ENCODE measurements at places on chromosomes 13 and 19. TPM values are rescaled to one million over a fixed set of nuclear protein-coding genes. Genes with fewer than 3 reads are reported as not detected.

The LRRC63 gene
- not detected for total RNA-seq

DNA sequence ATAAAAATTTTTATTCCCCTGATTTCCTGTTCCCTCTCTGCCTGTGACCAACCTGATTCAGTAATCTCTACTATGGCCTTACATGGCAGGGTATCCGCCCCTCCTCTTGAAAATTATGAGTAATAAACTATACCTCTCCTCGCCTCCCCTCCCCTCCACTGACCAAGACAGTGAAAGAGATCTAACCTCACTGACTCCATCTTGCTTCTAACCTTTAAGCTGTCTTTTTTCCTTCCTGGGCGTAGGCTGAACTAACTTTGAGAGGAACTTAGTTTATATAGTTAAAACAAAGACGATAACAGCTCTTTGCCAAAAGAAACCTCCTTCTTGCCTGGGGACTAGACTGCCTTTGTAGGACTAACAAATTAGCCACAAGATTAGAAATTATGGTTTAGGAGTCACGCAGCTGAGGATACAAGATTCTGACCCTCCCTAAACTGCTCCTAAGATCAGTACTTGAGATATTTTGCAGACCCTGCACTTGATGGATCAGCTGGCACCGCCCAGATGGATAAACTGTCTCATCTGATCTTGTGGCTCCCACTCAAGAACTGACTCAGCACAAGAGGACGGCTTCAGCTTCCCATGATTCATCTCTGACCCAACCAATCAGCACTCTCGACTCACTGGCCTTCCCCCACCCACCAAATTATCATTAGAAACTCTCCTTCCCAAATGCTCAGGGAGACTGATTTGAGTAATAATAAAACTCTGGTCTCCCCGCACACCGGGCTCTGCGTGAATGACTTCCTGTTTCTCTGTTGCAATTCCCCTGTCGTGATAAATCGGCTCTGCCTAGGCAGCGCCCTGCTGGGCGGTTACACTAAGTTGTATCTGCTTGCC, 187.1 kb downstream of the TDRD3 start:
- H3K27ac ChIP-seq = no peak overlapping the region
- H3K4me3 ChIP-seq = no peak overlapping the region
- H3K4me1 ChIP-seq = no peaks in the 10 kb centered on the region
- H3K36me3 ChIP-seq = no peaks in the 10 kb centered on the region
- DNase-seq = no peak

The S1PR2 gene
- total RNA-seq = 14.7 TPM

The NLRP12 gene
- total RNA-seq = 0.19 TPM

The GNG7 gene
- total RNA-seq = 18.0 TPM

GRCh38 chr13:96810104-96810503, 184.2 kb downstream of the OXGR1 start:
- DNase-seq = no peak
- no peaks in the 10 kb centered on the region for H3K4me1 ChIP-seq
- no peak overlapping the region for H3K27ac ChIP-seq
- no peak overlapping the region for H3K4me3 ChIP-seq
- no peaks in the 10 kb centered on the region for H3K36me3 ChIP-seq

GRCh38 chr19:38294090-38294489, 10.0 kb upstream of the C19orf33 start:
- H3K27me3 ChIP-seq = no peaks in the 10 kb centered on the region
- H3K27ac ChIP-seq = no peak overlapping the region
- DNase-seq = no peak

- H3K27ac ChIP-seq = no peak overlapping the region
- H3K36me3 ChIP-seq = no peaks in the 10 kb centered on the region
- H3K4me1 ChIP-seq = no peaks in the 10 kb centered on the region
Measured at GRCh38 chr13:84985860-84986259, 813.4 kb downstream of the SLITRK6 start.

DNA sequence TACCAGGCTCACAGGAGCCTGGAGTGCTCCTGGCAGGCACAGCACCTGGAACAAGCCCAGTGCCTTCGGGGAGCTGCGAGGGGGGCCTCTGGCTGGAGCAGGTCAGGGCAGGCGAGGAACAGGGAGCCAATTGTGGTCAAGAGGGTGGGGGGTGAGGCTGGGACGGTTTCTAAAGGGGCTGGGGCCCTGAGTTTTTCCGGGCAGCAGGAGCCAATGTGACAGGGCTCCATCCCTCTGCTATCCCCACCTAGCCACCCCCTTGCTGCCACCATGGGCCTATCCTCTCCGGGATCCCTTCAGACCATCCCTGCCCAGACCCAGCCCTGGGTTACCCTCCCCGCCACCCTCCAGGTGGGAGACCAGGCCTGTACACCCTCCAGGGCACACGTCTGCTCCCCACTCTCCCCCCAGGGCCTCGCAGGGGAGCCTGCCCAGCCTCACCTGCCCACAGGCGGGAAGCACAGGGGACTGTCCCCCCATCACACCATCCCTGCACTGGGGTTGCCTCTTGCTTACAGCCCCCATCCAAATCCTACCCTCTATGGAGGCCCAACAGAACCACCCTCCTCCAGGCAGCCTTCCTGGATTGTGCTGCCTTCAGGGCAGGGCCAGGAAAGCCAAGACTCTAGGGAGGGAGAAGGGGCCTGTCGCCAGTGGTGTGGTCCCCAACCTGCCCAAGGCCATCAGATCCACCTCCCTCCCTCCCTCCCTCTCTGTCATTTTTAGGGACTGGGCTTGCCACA, 121.0 kb downstream of the URI1 start:
- H3K27me3 ChIP-seq = no peaks in the 10 kb centered on the region
- peak; percentile 18 for DNase-seq
- no peaks in the 10 kb centered on the region for H3K4me1 ChIP-seq
- no peak overlapping the region for H3K4me3 ChIP-seq

The RUBCNL gene
- 0.59 TPM for total RNA-seq

The CCDC70 gene
- total RNA-seq = not detected

The KRTDAP gene
- total RNA-seq = not detected

- H3K4me1 ChIP-seq = no peaks in the 10 kb centered on the region
- H3K36me3 ChIP-seq = no peaks in the 10 kb centered on the region
- H3K27ac ChIP-seq = no peak overlapping the region
- peak; percentile 81 for DNase-seq
Measured at GRCh38 chr19:51735759-51736449, 12.1 kb upstream of the HAS1 start.

DNA sequence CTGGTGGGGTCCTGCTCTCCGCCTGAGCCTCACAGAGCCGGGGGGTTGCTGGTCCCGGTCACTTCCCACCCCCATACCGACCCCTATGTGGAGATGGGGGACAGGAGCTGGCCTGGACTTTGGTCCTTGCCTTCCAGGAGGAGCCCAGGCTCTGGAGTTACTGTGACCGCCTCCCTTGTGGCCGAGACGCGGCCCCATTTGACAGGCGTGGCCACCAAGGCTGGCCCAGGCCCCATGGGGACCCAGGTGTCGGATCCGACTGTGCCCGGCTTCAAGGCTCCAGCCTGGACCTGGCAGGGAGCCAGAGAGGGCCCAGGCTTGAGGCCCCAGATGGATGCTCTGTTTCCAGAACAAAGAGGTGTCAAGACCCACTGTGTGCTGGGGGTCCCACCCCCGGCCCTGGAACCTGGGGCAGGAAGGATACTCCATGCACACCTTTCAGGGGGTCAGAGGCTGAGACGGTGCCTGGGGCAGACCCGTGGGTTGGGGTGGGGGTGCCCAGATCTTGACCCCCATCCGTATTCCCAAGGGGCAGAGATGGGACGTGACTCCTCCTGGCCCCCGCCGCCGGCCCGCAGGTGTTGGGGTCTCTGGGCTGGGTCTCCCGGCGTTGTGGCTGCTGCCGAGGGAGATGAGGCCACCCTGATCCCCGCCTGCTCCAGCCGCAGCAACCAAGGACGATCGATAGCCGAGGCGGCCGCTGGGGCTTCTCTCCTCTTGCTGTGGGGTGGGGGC, 47.8 kb upstream of the TCF3 start:
- H3K4me1 ChIP-seq = no peaks in the 10 kb centered on the region
- no peak overlapping the region for H3K4me3 ChIP-seq

The SOX1 gene
- not detected for total RNA-seq

GRCh38 chr13:39311619-39312018, 273.4 kb downstream of the NHLRC3 start:
- no peak for DNase-seq
- H3K4me3 ChIP-seq = no peak overlapping the region
- H3K27ac ChIP-seq = no peak overlapping the region
- no peaks in the 10 kb centered on the region for H3K36me3 ChIP-seq
- H3K4me1 ChIP-seq = no peaks in the 10 kb centered on the region

- peaks cover 5% of the 10 kb centered on the region for H3K36me3 ChIP-seq
- H3K4me1 ChIP-seq = no peaks in the 10 kb centered on the region
- H3K4me3 ChIP-seq = no peak overlapping the region
- H3K27me3 ChIP-seq = no peaks in the 10 kb centered on the region
Measured at GRCh38 chr19:45385392-45386221, 15.2 kb upstream of the ERCC2 start.

The ZNF223 gene
- 5.4 TPM for total RNA-seq

DNA sequence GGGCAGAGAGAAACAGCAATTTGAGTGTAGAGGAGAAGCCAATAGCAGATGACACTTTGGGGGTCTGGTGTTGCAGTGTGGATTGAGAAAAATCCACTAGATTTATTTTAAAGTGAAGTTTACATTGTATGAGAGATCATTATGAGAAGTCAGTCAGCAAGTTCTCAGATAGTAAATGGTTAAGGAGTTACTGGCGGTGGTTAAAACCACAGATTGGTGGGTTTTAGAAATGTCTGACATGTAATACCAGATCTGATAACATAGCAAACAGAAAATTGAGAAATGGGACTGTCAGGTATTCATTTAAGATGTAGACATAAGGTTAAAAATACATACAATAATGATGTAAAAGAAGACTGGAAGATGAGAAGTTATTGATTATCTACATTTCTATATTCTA, 7.2 kb downstream of the ABHD13 start:
- no peaks in the 10 kb centered on the region for H3K36me3 ChIP-seq
- no peaks in the 10 kb centered on the region for H3K27me3 ChIP-seq
- DNase-seq = no peak

DNA sequence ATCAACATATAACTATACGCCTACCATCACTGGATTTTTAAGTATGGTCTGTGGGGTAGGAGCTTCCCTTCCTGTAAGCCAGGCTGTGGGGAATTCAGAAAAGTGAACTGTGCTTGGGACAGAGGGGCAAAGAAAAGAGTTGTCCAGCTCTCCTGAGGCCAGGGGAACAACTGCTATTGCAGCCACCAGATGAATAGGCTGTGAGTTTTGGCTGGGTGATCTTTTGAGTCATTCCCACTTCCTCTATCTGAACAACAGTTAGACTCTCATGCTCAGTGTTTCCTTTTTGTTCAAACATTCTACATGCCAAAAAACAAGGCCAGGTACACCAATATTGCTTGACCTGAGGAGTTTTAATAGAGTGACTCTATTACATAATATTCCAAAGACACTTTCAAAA, 426.2 kb upstream of the DACH1 start:
- no peak overlapping the region for H3K27ac ChIP-seq
- H3K4me3 ChIP-seq = no peak overlapping the region
- H3K4me1 ChIP-seq = no peaks in the 10 kb centered on the region
- H3K36me3 ChIP-seq = no peaks in the 10 kb centered on the region

DNA sequence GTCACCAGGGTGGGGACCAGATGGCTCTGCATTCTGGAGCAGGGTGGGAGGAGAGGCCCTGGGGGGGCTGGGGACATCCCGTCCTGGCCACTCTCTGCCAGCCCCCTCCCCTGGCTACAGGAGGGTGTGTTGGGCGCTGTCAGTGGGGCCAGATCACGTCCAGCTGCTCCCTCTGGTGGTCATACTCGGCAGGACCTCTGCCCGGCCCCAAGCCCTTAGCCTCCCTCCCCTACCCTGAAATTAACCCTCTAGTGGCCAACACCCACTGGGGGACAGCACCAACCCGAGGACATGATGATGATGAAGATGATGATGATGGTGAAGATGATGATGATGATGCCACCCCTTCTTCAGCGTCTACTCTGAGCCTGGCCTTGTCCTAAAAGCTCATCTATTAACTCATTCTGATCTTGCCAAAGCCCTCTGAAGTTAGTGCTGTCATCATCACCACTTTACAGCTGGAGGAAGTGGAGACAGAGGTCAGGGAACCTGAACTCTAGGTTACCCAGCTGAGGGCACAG, 590 bp upstream of the LGI4 start:
- H3K27me3 ChIP-seq = no peaks in the 10 kb centered on the region
- peak overlapping the region; percentile 82 for H3K27ac ChIP-seq
- no peaks in the 10 kb centered on the region for H3K4me1 ChIP-seq
- H3K4me3 ChIP-seq = peak overlapping the region; percentile 50

The SBSN gene
- not detected for total RNA-seq

DNA sequence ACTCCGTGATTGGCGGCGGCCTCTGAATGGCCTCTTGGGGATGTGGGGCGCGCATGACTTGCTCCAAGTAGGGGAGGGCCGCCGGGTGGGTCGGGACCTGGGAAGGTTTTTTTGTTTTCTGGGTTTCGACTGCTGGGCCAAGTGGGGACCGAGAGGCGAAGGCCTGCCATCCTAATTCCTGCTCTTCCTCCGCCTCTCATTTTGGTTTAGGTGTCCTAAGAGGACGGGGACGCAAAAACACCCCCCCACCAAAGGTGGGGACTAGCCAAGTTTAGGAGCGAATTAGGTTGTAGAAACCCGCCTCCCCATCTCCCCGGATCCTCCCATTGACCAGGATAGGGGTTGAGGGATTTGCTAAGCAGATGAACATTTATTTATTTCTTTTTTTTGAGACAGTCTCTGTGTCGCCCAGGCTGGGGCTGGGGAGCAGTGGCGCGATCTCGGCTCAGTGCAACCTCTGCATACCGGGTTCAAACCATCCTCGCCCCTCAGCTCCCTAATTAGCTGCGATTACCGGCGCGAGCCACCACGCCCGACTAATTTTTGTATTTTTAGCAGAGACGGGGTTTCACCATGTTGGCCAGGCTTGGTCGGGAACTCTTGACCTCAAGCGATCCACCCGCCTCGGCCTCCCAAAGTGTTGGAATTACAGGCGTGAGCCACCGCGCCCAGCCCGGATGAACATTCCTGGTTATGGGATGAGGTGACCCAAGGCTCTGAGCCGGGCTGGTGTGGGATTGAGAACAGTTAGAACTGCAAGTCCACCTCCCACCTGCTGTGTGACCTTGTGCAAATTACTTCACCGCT, 838 bp downstream of the PPP2R1A start:
- H3K4me3 ChIP-seq = peak overlapping the region; percentile 89
- H3K27ac ChIP-seq = peak overlapping the region; percentile 98
- H3K27me3 ChIP-seq = no peaks in the 10 kb centered on the region
- no peaks in the 10 kb centered on the region for H3K4me1 ChIP-seq
- DNase-seq = peak; percentile 62
